ENCODE measurements at places on chromosomes 2 and 18.

DNA sequence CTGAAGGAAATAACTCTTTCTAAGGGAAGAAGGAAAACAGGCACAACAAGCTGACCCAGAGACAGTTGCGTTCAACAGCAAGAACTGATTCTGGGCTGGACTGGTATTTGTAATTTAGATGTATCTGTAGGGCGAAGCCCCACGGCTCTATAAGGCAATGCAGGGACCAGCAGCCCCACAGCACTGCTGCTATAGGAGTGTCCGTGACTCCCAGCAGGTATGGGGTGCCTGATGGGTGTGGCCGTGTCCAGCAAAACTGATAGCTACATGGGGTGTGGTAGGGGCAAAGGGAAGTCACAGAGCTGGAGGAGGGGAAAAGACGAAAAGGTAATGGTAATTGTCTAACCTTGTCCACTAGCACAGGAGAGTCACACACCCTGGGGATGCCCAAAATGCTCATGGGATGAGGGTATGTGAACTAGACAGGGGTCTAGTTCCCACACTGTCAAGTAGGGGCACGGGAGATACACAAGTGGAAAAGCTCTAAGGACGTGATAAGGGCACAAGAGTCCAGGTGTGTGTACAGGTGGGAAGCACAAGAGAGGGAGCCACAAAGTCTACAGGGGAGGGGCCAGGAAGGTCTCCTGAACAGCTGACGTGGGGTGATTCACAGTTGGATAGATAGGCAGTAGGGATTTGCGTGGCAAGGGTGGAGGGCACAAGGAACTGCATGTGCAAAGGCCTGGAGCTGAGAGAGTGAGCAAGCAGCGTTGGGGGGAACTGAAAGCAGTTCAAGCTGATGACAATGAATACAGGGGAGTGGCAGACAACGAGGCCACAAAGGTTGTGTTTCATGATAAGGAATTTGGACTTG is 48.5 kb upstream of the ASPRV1 start:
- DNase-seq: no peak

DNA sequence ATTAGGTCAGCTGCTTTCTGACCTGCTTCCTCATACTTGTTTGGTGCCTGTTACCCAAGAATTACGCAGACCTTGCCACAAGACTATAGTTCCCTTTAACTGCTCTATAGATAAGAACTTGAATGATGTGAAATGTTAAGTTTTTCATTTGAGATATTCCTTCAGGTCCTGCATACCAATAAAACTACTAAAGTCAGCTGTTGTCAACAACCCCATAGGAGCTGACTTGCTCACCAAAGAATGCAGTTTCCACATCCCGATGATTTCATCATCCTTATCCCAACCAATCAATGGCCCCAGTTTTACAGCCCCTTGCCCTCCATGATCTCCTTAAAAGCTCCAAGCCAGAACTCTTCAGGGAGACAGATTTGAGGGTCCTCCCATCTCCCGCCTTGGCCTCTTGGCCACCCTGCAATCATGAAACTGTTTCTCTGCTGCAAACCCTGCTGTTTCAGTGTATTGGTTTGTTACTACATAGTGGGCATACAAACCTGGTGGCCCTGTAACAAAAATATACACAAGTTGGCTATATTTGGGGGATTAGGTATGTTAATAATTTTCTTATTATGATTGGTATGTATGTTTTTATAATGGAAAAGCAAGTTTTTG is 396.3 kb upstream of the CHST9 start:
- DNase-seq: no peak

DNA sequence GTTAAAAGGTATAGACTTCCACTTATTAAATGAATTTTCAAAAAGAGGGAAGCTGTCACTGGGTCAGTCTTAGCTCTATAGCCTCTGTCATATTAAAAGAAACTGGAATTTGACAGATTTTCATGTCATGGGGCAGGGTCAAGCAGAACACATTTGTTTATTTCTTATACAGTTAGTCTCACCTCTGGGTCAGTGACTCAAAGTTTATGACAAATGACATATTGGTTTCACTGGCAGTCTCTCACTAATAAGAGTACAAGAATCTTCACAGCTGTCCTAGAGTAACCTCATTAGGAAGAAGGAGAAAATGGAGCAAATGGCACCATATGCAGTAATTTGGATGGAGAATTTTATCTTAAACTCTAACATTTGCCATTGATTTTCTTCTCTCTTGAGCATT is 63.2 kb downstream of the MBD2 start:
- DNase-seq: no peak

DNA sequence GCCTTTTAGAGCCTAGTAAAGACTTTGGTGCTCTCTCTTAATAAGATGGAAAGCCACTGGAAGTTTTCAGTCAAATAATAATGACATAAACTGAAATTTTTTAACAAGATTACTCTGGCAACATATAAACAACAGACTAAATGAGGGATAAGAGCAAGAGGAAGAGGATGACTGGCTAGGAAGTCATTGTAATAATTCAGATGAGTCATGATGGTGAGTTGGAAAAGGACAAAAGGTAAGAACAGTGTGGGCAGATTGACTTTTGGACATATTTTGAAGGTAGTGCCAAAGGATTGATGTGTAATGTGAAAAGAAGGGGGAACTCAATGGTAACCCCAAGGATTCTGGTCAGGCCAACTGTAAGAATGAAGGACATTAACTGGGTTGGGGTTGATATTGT is 310.3 kb downstream of the NOL4 start:
- no peak for DNase-seq

DNA sequence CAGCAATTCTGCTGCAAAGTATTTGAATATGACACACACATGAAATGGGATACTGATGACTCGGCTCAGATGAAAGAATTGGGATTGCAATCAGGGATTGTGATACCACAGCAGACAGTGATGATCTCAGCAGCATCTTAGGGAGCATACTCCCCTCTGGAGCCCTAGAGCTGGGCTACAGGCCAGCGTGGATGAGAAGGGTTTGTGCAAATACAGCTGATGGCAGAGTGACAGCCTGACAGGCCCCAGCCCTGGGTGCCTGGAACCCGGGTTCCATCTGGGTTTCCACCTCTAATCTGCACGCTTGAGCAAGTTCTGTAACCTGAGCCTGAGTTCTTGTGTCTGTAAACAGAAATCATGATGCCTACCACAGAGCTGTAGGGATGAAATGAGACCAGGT is 418.0 kb downstream of the LRATD1 start:
- DNase-seq: no peak

- no peak for DNase-seq
These were observed 87.7 kb downstream of the GATA6 start for GRCh38 chr18:22257022-22257543.

- no peak for DNase-seq
These were observed 525.8 kb upstream of the LINC00305 start for GRCh38 chr18:64674694-64675093.

Measured in central memory CD4-positive, alpha-beta T cell (primary cell).